ENCODE measurements at places on chromosomes 12 and 14. TPM values are rescaled to one million over a fixed set of nuclear protein-coding genes. Genes with fewer than 3 reads are reported as not detected.

DNA sequence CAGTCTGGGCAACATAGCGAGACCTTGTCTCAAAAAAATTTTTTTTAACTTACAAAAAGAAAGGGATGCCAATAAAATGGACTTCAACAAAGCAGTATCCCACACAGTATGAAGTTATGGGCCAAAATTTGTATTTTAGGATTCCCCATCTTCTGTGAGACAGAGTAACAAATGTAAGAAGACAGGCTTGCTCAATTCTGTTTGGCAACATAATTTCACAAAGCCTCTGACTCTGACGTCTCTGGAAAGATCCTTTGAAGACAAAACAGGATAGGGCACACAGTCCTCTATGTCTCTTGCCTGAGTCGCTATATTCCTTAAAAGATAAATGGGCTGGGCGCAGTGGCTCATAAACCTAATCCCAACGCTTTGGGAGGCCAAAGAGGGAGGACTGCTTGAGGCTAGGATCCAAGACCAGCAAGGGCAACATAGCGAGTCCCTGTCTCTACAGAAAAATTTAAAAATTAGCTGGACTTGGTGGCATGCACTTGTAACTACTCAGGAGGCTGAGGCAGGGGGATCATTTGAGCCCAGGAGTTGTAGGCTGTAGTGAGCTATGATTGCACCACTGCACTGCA, 1.1 kb upstream of the HOMEZ start:
- H3K27ac ChIP-seq, result peak overlapping the region; percentile 84
- no peaks in the 10 kb centered on the region for H3K36me3 ChIP-seq
- peaks cover 45% of the 10 kb centered on the region for H3K27me3 ChIP-seq

GRCh38 chr14:103033681-103034096, 23.7 kb downstream of the CDC42BPB start:
- H3K27ac ChIP-seq, result no peak overlapping the region
- H3K4me1 ChIP-seq, result no peaks in the 10 kb centered on the region
- H3K36me3 ChIP-seq, result no peaks in the 10 kb centered on the region
- no peak for DNase-seq

DNA sequence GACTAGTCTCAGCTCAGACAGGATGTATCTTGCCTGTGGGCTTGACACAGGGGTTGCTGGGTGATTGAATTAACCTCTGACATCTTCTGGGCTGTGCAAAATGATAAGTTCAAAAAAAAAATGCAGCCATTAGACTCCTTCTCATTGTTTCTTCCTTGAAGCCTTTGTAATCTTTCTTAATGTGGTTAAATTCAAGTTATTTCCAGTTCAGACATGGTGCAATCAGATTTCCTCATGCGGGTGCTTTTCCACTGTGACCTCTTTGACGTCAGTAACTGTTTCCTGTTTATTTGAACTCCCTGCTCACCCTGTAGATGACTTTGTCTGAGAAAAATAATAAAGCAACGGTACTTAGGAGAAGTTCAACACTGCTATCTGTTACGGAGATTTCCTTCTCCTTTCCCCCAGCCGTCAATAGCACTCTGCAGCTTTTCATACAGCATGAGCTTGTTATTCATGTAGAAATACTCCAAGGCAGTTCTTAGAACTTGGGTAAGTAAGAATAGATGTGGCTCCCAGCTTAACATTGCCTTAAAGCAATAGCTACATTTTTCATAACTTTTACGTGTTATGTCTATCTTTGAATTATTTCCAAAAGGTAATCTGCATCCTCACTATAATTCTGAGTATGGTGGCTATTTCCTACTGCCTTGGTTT, 155.5 kb downstream of the PRKCH start:
- DNase-seq, result no peak
- H3K4me1 ChIP-seq, result no peaks in the 10 kb centered on the region
- no peaks in the 10 kb centered on the region for H3K27me3 ChIP-seq
- no peaks in the 10 kb centered on the region for H3K36me3 ChIP-seq
- no peak overlapping the region for H3K4me3 ChIP-seq
- H3K27ac ChIP-seq, result no peak overlapping the region

The SMIM41 gene
- not detected for total RNA-seq

The MRPS35 gene
- 32.1 TPM for total RNA-seq

All from neural progenitor cell (in vitro differentiated cells).